Stimulated activated CD8-positive, alpha-beta memory T cell treated with anti-CD3 and anti-CD28 coated beads, Interleukin-7, amount 100 ng/mL, for 4 hours (primary cell): ENCODE measurements at places on chromosomes 1 and 21.

- no peak for DNase-seq
These were observed 21.3 kb upstream of the UMODL1 start for GRCh38 chr21:42049578-42050430.

- no peak for DNase-seq
These were observed 335.0 kb upstream of the GREM2 start for GRCh38 chr1:240946926-240947325.

GRCh38 chr1:26782521-26783212, 5.1 kb upstream of the PIGV start:
- no peak for DNase-seq

GRCh38 chr1:150808121-150808520, at the start of gene CTSK:
Gene CTSK (minus strand): TSS chr1:150808260. CDS start chr1:150806805, 1,455 bp downstream.
- DNase-seq = no peak

- no peak for DNase-seq
These were observed 149.5 kb upstream of the ADGRL4 start for GRCh38 chr1:79155991-79156390.

DNA sequence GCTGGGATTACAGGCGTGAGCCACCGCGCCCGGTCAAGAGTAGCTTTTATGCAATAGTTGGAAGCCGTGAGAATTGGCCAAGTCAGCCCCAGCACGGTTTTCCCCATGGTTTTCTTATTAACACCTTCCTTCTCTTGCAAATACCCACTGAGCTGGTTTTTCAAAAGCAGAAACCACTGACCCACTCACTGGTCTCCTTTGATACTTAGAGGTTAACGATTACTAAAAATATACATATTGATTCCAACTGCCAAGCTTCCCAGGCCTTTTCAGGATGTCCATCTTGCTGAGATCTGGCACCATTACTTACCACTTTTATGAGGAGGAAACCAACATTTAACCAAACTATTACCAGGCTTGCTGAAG, 25.9 kb upstream of the TARDBP start:
- DNase-seq = no peak

DNA sequence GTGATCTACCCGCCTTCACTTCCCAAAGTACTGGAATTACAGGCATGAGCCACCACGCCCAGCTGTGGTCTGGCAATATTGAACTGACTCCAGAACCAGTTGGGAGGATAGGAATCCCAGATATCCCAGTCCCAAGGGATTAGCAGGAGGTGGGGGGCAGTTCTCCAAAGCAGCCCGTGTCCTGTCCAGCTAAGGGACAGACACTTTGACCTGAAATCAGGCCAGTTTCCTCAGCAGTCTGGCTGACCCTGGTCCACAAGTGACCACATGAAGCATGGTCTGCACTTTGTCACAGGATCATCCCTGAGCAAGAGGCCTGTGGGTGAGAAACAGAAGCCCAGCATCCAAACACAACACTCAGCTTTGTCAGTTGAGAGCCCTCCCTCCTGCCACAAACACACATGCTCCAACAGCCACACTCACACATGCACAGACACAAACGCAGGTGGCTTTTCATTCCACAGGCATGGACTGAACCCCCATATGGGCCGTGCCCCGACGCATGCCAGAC, 2.7 kb upstream of the FDPS start:
- DNase-seq = no peak

- no peak for DNase-seq
These were observed 228.4 kb upstream of the DMRTA2 start for GRCh38 chr1:50651476-50652263.

DNA sequence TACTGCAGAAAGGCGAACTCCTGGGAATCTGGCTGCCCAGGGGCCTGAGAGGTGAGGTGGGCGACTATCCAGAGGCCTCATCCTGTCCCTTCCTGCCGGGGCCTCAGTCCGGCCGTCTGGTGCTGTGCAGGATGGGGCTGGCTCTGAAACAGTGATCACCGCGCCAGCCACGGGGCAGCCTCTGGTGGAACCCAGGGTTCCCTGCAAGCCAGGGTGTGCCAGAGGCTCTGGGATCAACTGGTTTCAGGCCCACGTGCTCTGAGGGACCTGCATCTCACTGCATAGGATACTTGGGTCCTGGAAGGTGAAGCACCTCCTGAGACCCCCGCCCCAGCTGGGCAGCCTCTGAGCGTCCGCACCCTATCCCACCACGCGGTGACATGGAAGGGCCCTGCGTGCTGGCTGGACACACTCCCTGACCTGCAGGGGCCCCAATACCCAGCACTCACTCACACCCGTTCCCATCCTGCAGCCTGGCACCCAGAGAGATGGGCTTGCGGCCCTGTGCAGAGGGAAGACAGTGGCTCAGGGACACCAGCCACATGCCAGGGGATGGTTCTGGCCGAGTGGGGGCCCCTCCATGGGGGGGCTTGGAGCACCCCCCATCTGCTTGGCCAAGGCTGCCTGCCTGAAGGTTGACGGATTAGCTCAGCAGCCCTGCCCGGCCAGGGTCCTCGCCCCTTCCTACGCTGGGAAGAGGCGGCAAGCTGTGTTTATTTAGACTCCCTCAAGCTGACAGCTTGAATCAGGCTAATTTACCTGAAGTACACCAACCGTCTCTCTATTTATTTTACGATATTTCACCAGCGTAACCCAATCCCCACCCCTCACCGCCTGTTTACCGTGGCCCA, 64.3 kb upstream of the TTC34 start:
- no peak for DNase-seq

DNA sequence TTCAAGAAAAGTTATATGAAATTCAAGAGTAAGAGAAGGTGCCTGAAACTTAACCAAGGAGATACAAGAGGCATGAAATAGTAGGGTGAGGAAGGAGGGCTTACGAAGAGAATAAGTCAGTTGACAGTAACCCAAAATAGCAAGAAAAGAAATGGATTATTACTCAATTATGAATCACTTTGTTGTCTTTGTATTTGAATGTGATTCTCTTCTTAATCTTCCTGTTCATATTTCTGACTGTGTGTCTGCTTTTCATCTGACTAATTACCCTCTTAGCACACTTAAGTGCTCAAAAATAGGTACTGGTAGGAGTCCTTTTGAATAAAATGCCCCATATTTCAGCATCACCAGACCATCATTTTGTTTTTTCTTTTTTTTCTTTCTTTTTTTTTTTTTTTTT, 39.4 kb downstream of the GLMN start:
- DNase-seq = no peak

DNA sequence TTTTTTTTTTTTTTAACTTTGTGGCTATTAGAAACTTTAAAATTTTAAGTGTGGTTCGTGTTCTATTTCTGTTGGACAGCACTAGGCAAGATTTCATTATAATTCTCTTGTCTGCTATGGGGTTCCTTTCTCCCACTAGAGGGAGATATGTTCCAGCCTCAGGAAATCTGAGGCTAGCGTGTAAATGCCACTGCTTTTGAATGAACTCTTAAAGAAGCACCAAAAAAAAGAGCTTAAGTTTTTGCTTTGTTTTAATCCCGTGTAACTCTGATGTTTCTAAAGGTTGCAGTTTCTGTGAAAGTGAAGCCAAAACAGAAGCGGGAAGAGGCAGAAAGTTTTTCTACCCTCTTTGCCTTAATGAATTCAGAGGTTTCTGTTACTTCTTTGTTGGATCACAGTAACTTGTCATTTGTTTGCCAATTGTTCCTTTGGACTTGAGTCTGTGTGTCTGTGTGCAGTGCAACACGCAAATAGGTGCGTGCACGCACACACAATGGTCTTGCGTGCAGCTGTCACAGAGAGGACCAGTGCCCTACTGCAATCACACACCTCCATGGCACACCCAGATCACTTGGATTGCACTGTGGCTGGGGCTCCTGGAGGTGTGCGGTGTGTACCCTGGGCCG, 32.3 kb downstream of the HHAT start:
- no peak for DNase-seq

- DNase-seq = no peak
These were observed at the start of gene TMEM125 for GRCh38 chr1:43269627-43270375. Gene TMEM125 (plus strand): TSS chr1:43269983. CDS start chr1:43272723, 2,740 bp downstream.

- no peak for DNase-seq
These were observed 1.2 kb upstream of the LELP1 start for GRCh38 chr1:153202006-153202405.

DNA sequence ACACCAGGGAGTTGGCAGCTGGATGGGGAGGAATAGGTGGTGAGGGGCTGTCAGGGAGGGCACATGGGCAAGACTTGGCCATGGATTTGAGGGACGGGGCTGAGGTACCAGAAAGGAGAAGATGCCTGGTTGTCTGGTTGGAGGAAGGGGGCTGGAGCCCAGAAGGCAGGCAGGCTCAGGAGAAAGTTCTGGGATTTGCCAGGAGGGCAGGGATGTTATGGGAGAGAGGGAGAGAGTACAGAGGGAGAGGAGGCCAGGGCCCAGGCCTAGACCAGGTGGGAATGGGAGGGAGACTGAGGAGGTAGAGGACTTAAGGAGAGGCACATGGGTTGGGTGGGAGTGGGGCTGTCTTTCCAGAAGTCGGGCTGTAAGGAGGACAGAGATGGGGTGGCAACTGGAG, 4.3 kb downstream of the A3GALT2 start:
- DNase-seq = no peak

GRCh38 chr21:32426066-32426465, 13.6 kb downstream of the EVA1C start:
- no peak for DNase-seq

DNA sequence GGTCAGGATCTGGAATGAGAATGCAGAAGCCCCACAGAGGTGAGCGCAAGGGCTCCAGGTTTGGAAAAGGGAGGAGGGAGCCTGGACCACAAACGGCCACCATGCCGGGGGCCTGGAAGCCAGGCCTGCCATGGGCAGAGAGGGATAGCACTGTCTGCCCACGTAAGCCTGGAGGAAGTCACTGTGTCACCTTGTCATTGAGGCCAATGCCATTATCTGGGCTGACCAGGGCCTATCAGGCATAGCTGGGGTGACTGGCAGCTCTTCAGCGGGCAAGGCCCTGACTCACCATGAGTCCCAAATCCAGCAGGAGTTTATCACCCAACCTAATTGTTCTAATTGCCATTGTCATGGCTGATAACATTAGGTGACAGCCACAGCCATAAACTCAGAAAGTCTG, 84.6 kb downstream of the MATN1 start:
- DNase-seq = no peak

DNA sequence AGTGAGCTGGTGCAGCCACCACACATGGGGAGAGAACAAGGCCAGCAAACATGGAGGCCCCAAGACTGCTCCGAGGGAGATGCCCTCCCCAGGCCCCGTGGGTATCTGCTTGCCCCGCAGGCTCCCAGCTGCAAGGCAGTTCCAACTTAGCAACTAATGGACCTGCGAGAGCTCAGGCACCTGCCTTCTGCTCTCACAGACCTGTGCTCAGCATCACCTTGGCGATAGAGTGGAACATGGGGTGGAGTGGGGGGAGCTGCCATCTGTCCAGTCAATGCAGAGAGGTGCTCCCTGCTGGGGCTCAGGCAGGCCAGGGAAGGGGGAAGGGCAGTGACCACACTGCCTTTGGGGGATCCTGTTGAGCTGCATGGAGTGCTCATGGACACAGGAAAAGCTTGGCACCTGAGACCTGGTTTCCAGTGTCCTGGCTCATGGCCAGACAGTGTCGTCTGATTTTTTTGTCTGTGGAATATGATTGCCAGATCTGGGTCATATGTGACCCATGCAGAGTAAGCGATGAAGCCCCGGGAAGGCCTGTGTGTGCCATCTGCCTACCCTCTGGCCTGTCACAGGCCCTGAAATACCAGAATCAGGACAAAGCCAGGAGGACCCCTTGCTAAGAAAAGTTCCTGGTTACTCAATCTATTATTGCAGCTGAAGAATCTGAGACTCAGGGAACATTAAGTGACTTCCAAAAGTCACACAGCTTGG, 39.9 kb upstream of the TENT5C start:
- DNase-seq = no peak

DNA sequence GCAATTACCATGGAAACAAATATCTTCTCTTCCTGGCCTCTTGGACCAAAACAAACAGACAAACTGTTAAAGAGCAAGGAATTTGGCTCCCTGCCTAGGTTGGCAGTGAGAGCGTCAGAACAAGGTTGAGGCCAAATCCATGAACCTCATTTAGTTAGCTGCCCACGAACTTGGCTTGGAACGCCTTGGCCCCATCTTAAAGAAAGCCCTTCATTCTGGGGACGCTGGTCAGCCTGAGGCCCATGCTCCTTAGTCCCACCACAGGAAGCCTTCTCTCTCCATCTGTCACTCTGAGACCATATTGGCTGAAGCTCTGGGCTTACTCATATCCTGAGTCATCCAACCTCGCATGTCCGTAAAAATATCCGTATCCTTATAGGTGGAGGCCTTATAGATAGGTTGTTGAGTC, 62.4 kb upstream of the DIRAS3 start:
- no peak for DNase-seq

DNA sequence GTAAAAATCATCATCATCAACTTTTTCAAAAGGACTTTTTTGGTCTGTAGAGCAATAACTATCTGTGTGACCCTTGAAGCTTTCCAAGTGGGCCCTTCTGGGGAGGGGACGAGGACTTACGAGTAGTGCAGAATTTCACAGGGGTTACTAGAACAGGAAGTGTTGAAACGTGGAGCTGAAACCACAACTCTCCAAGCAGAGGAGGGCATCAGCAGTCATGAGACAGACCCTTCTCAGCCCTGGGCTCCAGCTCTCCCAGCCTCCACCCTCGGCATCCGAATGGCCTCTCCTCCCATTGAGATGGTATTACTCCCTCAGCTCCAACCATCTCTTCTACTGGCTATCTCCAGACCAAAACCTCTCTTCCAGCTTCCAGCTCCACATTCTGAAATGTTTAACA, 3.6 kb downstream of the FAM89A start:
- no peak for DNase-seq
